ENCODE measurements at places on chromosomes 1 and 21.

GRCh38 chr21:38395581-38395980 is 102.7 kb downstream of the ERG start:
- no peak for DNase-seq

DNA sequence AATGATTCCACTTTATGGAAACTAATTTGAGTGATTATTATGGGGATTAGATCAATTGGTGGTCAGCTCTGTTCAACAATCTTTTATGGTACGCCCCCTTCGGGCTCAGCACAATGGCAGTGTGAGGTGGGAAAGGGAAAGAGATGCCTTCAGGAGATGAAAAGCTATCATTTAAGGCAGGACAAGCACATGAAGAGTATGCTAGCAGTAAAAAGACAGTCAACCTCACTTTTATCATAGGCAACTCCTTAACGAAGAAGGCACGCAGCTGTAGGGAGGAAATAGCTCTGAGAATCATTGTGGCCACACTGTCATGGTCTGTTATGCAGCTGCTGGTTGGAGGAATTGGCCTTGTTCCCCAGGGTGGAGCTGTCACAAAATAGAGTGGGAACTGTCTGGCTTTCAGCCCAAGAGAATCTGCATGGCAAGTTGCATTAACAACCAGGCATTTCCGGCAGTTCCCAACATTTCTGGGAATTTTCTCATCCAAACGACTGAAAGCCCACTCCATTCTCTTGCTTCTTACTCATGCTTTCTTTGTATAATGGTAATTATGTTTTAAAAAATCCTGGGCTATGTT is 54.4 kb upstream of the BCL10 start:
- no peak for DNase-seq

DNA sequence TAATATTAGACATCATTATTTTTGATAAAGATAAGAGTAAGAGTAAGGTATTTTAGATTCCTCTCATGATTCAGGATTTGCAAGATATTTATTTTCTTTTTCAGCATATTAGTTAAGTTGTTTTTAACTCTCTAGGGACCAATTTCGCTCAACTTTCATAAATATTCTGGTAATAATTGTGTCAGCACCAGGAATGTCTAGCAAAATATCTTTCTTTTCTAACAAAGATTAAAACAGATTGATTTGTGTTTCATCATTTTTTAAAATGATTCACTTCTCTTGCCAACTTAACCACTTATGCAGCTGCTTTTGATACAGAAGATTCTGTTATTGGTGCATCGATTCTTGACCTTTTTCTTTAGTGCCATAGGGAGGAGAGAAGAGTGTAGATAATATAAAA is 172.8 kb upstream of the PTGFR start:
- no peak for DNase-seq

GRCh38 chr21:21000591-21001175 is 2.5 kb downstream of the NCAM2 start:
- DNase-seq, result no peak

DNA sequence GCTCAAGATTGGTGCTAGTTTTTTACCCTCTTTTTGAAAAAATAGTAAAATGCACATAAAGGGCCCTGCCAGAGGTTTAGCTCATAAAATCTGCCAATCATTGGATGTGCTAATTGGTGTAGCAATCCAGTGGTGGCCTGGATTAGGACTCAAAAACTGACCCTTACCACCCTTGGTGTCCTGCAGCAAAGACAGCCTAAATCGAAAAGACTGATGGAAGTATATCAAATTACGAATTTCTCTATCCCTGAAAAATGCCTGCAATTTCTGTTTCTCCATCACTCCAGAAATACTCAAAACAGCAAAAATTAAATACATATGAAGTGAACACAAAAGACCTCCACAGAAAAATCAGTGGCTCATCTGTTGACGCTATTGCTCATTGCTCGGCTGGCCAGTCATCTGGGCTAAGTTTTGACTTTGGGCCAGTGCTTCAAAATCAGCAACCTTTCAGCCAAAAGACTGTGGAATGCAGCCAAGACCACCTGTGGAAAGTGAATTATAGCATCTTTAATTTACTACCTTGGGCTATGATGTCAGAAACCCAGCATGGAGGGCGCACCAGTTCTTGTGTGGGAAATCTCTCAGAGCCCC is 30.0 kb downstream of the WLS start:
- no peak for DNase-seq

GRCh38 chr1:66617362-66618184 is 83.6 kb downstream of the SGIP1 start:
- DNase-seq, result no peak

DNA sequence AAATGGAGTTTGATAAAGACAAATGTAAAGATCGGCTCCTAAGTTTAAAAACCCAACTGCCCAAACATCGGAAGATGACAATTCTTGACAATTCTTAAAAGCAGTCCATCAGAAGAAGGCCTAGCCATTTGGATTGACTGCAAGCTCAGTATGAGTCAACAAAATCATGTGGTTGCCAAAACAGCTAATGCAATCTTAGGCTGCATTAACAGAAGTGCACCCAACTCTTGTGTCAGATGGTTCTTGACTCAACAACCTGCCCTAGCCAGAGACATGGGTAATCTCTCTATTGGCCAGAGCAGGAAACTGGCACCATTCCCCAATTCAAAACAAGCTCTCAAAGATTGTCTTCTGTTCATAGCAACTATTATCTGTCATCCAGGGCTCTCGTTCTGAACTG is 9.9 kb upstream of the NCF2 start:
- DNase-seq, result no peak

DNA sequence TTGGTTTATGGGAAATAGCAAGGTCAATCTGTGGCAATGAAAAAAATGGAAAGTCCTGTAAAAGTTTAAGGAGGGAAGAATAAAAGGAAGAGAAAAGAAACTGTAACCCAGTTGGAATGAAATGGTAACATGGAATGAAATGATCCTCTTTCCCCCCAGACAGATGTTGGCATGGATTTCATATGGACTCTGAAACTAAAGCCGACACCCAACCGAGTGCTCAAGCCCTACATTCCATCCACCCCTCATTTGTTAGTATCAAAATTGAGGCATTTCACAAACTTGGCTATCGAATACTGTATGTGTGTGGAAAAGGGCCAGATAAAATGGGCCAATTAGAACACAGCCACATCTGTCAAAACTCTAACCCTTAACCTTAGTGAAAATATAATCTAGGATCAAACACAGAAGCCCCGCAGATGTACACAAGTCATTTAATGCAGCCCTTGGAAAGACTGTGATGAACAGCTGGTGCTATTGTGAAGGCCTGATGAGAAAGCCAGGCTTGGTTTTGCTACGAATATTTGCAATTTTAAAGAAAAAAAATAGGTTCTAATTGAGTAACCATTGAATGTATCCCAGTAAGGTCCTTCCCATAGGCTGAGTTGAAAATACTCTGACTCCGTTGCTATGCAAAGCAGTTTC is 72.6 kb upstream of the RGL1 start:
- DNase-seq, result no peak

DNA sequence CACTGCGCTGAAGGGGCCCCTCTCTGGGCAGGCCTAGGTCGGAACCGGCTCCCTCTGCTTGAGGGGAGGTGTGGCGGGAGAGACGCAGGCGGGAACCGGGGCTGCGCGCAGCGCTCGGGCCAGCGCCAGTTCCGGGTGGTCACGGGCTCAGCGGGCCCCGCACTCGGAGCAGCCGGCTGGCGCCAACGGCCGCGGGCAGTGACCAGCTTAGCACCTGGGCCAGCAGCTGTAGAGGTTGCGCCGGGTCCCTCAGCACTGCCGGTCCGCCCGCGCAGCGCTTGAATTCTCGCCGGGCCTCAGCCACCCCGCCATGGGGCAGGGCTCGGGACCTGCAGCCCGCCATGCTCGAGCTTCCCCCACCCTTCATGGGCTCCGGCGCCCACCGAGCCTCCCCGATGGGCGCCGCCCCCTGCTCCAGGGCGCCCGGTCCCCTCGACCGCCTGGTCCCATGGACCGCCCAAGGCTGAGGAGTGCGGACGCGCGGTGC is 254.6 kb downstream of the COL11A1 start:
- no peak for DNase-seq

- DNase-seq, result no peak
These were observed 24.3 kb downstream of the FBXO28 start for GRCh38 chr1:224138198-224138597.

- no peak for DNase-seq
These were observed 50.8 kb downstream of the SRRM1 start for GRCh38 chr1:24693827-24694379.

- DNase-seq, result no peak
These were observed 37.3 kb downstream of the RGL1 start for GRCh38 chr1:183841950-183842794.

All from activated CD4-positive, alpha-beta T cell treated with anti-CD3 and anti-CD28 coated beads for 24 hours (primary cell).